ENCODE measurements at places on chromosomes 1 and 21.

DNA sequence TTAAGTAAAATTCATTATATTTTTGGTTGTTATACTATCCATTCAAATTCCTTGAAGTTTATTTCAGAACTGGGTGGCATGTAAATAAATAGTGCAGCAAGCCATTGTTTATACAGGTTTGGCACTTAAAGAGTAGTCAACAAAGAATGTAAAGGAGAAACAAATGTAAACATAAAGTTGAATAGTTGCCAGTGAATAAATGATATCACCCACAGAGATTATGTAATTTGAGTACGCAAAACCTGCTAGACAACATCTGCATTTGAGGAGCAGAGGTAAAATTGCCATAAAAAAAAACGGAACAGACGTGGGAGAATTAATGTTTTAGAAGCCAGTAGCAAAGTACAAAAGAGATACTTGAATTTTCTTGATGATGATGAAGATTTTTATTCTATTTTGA, 111.6 kb downstream of the ADGRL2 start:
- no peak for DNase-seq

- no peak for DNase-seq
Observed at GRCh38 chr1:220301630-220302029, 29.4 kb upstream of the RAB3GAP2 start.

- DNase-seq: no peak
Observed at GRCh38 chr1:46490406-46490655, 695 bp downstream of the DMBX1 start.

- no peak for DNase-seq
Observed at GRCh38 chr1:179082333-179082998, 596 bp downstream of the TOR3A start.

DNA sequence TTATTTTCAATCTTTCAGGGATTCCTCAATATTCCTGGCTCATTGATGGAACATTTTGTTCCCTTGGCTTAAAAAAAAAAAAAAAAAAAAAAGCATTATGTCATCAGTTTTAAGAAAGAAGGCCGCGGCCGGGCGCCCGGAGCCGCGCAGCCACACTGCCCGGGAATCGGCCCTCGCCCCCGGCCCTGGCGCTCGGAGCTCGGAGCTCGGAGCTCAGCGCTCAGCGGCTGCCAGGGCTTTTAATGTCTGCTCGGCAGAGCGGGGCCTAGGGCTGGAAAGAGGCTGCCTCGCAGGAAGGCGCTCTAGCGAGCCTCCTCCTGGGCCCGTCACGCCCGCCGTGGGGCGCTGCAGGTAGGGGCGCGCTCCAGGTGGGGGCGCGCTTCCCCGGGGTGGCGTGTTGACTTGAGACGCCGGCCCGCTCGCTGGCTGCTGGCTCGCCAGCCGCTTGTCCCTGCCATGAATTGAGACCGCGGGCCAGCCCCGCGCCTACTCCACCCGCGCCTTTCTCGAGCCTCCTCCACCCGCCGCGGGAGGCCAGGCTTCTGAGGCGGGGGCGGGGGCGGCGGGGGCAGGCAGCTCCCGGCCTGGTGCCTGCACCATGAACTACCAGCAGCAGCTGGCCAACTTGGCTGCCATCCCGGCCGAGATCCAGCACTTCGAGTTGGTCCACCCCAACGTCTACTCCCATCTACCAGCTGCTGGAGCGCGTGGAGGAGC, 5.4 kb upstream of the TDRD5 start:
- no peak for DNase-seq

GRCh38 chr21:34536820-34537219, 24.8 kb upstream of the KCNE1 start:
- no peak for DNase-seq

DNA sequence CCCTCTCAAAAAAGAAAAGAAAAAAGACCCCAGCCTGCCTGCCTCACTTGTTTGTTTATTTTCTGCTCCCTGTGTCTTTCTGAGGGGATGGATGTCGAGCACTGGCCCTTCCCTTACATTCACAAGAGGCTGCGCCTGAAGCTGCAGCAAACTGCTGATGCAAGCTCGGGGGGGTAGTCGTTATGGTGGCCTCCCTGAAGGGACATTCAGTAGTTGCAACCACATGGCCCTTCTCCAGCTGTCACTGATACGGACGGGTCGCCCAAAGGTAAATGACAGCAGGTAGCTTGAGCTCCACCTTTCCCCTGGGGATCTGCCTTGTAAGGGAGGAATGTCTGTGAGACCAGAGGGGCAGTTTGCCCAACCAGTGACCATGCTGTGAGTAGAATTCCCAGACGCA, 17.7 kb downstream of the PLEKHM2 start:
- no peak for DNase-seq

GRCh38 chr1:179105393-179105792, 23.5 kb downstream of the TOR3A start:
- DNase-seq: no peak

- no peak for DNase-seq
Observed at GRCh38 chr1:220698607-220699016, 8.4 kb downstream of the C1orf115 start.

DNA sequence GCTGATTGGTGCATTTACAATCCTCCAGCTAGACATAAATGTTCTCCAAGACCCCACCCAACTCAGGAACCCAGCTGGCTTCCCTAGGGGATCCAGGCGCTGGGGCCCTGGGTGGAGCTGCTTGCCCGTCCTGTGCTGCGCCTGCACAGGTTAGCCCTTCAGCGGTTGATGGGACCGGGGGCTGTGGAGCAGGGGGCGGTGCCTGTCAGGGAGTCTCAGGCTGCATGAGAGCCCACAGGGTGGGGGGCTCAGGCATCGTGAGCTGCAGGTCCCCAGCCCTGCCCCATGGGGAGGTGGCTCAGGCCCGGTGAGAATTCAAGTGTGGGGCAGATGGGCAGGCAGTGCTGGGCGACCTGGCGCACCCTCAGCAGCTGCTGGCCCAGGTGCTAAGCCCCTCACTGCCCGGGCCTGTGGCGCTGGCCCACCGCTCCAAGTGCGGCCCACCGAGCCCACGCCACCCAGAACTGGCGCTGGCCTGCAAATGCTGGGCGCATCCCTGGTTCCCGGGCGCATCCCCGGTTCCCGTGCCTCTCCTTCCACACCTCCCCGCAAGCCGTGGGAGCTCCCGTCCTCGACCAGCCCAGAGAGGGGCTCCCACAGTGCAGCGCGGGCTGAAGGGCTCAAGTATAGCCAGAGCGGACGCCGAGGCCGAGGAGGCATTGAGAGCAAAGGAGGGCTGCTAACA, 23.1 kb upstream of the CLCA4 start:
- DNase-seq: no peak

GRCh38 chr1:99843760-99844159, 6.4 kb upstream of the AGL start:
- no peak for DNase-seq

DNA sequence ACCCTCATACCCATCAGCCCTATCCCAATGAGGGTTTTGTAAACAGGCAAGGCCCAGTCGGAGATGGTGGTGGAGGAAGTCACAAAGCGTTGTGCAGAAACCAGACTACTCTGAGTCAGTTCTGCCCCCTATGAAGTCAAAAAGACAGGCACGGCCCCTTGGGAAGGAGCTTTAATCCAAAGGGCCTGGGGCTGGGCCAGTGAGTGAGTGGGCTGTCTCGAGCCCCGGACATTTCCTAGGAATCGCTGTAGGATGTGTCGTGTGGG, 442 bp upstream of the AHCYL1 start:
- no peak for DNase-seq

DNA sequence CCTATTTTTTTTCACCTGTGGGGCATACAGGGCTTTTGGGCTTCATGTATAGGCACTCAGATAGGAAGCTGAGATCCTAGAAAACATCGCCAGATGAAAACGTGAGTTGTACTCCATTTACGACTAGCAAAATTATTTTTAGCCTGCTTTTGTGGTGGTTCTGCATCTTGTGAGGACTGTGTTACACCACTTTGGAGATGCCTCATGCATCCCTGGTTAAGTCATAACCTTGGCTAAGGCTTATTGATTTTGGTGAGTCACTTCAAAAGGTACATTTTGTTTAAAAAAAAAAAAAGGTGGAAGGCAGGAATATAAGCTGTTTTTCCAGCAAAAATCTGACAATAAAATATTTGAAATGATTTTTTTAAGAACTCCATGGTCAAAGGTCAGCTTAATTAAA, 101.8 kb upstream of the OLFM3 start:
- DNase-seq: no peak

GRCh38 chr1:24946861-24947658, 17.0 kb upstream of the RUNX3 start:
- DNase-seq: no peak

DNA sequence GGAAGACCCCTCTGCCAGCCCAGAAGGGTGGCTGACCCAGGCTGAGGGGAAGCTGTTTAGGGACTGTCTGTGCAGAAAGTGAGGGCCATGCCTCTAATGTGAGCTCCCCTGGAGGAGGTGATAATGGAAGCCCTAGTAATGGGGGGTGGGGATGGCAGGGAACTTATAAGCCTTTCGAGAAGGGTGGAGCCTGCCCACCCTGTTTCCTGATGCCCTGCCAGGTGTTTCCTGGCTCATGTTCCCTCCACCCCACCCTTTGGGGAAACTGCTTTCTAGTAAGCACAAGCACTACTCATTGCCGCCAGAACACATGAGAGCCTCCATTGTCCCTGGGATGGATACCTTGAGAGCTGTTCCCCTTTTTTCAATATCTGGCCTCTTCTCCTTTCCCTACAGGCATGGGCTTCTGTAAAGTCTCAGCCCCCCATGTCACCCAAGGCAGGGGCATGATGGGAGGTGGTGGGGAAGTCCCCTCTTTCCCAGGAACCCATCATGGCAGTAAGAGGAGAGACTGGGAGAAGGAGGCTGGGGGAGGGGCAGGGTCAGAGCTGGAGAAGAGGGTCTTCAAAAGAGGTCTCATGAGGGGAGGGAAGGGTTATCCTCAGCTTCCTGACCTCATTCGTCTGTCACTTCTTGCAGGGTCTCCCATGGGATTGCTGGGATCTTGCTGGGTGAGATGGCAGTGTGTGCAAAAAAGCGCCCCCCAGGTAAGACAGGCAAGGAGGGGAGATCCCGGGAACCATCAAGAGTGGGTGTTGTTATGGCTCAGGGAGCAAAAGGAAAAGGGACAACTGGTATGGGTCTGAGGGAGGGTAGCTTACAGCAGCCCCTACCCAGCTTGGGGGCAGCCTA, 2.4 kb downstream of the ATP8B2 start:
- DNase-seq: no peak

- DNase-seq: no peak
Observed at GRCh38 chr1:46622344-46622743, 5.7 kb upstream of the MOB3C start.

DNA sequence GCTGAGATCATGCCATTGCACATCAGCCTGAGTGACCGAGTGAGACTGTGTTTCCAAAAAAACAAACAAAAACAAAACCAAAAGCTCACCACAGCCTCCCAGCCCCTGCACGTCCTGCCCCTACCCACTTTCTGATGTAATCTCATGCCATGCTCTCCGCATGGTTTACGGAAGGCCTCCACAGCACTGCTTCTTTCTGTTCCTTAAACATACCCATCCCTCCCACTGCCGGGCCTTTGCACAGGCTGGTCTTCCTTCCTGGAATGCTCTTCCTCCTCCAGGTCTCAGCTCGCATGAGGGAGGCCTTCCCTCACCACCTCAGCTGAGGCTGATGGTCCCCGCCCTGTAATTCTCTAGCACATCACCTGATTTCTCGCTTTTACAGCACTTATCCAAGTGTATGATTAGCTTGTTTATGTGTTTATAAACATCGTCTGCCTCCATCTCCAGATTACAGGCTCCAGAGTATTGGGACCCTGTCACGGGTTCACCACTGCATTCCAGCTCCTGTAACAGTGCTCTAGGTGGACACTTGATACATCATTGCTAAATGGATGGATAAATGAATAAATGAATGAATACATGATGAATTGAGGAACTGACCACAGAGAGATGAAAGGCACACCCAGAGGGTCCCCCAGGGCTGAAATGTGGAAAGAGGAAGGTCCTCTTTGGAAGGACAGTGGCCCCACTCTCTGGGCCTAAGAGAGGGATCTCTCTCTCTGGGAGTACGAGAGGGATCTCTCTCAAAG, 22.1 kb downstream of the TCEA3 start:
- DNase-seq: no peak

GRCh38 chr1:34746785-34747637, 7.8 kb upstream of the GJB5 start:
- no peak for DNase-seq

DNA sequence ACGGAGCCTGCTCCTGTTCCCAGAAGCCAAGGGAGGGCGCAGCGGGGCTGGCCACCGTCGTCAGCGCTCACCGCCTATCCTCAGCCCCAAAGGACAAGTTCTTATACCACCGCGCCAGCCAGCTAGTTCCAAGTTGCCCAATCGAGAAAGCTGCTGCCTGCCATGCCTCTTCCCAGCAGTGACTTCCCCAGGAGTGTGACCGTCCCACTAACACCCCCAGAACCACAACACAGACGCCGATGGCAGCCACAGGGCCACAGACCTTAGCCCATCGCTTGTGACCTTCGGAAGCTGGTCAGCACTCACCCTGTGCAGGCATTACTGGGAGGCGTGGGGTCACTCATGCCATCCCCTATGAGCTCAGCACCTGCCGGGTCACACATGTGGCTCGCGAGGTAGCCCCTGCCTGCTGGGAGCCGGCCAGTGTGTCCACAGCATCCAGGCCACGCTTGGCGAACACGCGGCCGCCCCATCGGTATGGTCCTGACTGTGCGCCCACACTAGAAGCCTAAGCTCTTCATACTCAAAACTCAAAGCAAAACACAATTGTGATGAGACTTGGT, 20.1 kb downstream of the NADK start:
- no peak for DNase-seq

- no peak for DNase-seq
Observed at GRCh38 chr1:46605232-46605631, 1.2 kb upstream of the MKNK1 start.

DNA sequence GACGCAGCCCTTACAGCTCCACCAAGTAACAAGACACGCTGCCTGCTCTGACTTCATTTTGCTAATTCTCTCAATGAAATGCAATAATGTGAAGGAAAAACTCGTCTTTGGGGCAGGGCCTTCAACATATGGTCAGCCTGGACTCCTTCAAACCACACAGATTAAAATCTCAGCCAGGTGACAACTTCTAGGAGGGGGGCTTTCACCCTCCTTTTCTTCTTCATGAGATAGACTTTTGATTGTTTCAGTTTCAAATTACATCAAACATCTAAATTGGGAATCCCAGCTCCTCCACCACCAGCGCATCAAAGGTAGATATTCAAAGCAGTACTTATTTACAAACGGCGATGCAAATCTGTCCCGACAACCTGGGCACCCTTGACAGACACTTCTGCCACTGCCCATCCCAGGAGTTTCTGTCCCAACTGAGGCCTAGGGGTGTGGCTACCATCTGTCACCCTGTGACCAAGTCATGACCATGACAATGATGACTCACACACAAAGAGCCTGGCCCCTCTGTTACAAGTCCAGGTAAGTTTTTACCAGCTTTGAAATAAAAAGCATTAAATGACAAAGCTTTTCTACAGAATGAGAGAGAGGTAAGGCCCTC, 29.7 kb downstream of the SSBP3 start:
- no peak for DNase-seq

- no peak for DNase-seq
Observed at GRCh38 chr1:238675221-238675620, 711.1 kb upstream of the CHRM3 start.

- DNase-seq: no peak
Observed at GRCh38 chr1:165877940-165878556, 50.6 kb downstream of the UCK2 start.
